ENCODE measurements at places on chromosomes 3 and 15.

DNA sequence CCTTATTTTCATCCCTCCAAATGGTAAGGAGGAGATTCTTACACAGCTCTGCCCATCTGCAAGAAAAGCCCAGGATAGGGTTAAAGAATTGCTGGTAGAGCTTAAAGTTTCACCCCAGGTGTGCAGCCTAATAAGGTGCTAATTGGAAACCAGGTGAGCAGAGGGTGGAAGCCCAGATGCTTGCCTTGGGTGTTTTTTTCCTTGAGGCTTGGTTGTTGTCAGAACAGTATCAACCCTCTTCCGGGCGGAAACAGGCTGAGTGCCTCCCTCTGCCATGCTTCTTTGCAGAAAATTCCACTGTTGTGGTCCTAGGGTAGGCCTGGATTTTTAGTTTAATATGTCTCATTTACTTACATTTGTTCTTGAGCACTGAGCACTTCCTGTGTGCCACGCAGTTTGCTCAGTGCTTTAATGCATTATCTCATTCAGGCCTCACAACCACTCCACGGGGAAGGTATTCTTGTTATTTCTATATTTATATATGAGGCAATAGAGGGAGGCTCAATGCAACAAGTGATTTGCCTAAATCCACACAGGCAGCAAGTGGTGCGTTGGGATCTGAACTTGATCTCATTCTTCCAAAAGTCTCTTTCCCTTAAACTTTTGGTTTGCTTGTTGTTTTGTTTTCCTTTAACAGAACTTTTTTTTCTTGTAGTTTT lies 115.0 kb upstream of the LRIG1 start:
- DNase-seq = no peak

- DNase-seq = no peak
Measured at GRCh38 chr3:194023501-194024280, 112.3 kb upstream of the HES1 start.

DNA sequence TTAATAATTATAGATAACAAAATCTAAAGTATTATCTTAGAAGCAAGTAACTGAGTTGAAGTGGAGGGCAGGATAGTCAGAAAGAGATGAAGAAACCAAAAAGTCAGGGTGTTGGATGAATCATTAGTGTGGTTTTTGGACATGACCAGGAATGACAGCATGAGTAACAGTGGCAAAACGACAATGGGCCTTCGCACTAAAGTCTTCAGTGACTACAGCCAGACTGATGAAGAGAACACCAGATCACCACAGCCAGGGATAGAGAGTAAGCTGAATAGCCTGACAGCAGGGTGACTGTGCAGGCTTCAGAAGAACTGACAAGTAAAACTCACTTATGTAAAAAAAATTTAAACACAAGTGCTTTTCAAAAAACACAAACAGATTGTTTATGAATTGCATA lies 96.0 kb upstream of the MELTF start:
- no peak for DNase-seq

GRCh38 chr15:77966540-77967234 lies 110.8 kb downstream of the TBC1D2B start:
- no peak for DNase-seq

GRCh38 chr3:102034639-102035451 lies 185.5 kb downstream of the NFKBIZ start:
- no peak for DNase-seq

DNA sequence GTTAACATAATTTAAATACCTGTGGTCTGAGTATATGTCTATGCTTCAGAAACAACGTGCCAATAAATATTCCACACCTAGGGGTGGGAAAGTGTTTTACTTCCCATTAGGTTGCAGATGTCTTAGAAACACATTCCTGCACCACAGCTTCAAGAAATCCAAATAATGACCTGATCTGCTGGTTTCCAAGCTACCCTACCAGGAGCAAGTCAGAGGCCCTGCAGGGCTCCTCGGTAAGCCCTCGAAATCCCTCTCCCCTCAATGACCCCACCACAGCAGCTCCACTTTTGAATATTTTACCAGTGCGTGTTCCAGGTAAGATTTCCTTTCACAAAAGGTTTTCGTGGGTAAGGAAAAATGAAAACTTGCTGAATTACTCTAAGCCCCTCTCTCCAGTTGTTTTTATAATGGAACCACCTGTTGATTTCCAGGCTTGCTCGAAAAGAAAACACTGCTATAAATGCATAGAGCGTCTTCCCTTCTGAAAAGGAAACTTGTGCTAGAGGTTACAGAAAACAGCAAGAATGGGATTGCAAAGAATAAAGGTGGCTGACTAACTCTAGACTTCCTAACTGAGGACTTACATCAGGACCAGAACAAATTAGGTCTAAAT lies 12.6 kb downstream of the IL12A start:
- no peak for DNase-seq

DNA sequence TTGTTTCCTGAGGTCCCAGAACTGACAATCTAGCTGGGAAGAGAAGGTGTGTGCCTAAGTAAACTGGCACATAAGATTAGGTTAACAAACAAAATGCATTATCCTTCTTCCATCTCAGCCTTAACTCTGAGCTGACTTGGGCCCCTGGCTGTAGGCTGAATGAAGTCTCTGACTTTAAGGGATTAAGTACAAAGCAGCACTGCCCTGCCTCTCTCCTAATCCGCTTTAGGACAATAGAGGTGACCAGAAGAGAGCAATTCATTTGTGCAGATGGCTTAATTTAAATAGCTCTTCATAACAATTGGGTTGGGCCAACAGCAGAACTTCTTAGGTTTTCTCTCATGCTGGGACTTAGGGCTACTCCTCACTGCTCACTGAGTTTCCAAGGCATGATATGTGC lies 181.6 kb upstream of the SOX14 start:
- no peak for DNase-seq

DNA sequence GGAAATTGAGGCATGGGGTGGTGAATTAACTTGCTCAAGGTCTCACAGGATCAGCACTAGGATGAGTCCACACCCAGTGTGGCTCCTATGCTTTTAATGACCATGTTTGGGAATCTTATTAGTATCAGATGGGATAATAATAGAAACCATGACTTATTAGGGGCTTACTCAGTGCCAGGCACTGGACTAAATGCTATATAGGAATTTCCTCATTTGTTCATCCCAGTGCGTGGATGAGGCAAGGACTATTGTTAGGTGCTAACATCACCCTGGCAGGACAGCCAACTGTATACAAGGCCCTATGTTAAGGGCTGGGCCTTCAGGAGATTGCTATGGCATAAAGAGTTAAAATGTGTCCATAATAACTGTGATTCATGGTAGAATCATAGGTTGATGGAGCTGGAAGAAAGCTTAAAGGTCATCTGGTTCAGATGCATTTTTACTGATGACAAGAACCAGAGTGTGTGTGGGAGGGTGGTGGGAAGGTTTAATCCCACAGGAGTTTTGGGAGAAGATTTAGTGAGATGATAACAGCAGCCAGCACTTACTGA lies 4.7 kb upstream of the FEM1B start:
- no peak for DNase-seq

- no peak for DNase-seq
Measured at GRCh38 chr3:33314993-33315392, 37.8 kb downstream of the FBXL2 start.

GRCh38 chr15:92170897-92171296 lies 222.8 kb upstream of the ST8SIA2 start:
- no peak for DNase-seq

DNA sequence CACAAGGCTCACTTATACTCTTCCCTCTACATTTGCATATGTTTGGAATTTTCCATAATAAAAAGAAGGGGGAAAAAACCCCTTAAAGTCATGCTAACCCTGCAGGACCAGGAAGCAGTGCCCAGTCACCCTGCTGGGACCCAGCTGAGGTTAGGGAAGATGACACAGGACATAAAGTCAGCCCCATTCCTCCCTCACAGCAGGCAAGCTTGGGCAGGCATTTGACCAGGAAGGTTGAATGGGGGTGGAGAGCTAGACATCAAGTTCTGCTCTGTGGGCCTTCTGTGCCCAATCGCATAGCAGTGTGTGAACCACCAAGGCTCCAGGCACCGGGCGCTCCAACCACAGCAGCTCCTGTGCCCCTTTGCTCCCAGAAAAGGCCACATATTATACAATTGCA lies 7.1 kb upstream of the HDAC11 start:
- no peak for DNase-seq

- no peak for DNase-seq
Measured at GRCh38 chr3:120344349-120344748, 4.8 kb downstream of the LRRC58 start.

- DNase-seq = no peak
Measured at GRCh38 chr3:135930255-135930654, 35.3 kb upstream of the PPP2R3A start.

- DNase-seq = no peak
Measured at GRCh38 chr15:25710184-25710583, 152.9 kb downstream of the ATP10A start.

DNA sequence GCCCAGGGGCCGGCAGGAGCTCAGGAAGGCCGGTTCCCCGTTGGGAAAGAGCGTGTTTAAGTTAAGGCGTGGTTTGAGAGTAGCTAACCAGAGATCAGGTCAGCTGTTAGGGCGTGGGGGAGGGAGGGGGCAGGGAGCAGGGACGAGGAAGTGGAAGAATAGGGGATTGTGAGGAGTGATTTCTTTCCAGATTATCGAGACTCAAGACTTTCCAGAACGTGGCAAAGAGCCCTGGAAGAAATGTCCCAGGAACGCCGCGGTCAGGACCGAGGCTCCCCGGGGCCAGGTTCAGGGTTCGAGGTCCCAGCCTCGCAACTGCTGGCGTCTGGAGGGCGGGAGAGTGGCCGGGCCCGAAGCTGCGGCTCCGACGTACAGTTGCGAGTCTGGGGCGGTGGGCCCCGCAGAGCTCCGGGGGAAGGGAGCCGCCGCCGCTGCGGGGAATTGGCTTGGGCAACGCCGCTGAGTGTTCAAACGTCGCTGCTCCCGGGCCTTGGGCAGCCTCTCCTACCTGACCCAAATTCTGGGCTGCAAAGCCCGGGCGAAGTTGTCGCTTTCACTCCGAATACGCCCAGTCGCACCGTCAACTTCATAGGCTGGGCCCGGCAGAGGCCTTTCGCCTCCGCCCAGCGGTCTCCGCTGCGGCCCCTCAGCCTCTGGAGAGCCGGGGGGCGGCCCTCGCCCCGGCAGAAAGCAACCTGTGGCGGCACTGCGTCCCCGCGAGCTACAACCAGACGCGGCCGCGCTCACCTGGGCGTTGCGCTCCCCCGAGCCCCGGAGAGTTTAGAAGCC lies 9.5 kb downstream of the ISL2 start:
- no peak for DNase-seq

GRCh38 chr15:84715441-84716035 lies 401 bp downstream of the SEC11A start:
- DNase-seq = no peak

- DNase-seq = no peak
Measured at GRCh38 chr3:37580237-37580636, 281.4 kb upstream of the CTDSPL start.

GRCh38 chr3:160616716-160617115 lies 51.3 kb upstream of the KPNA4 start:
- no peak for DNase-seq

GRCh38 chr3:49805367-49805782 lies 2.3 kb downstream of the INKA1 start:
- DNase-seq = no peak

DNA sequence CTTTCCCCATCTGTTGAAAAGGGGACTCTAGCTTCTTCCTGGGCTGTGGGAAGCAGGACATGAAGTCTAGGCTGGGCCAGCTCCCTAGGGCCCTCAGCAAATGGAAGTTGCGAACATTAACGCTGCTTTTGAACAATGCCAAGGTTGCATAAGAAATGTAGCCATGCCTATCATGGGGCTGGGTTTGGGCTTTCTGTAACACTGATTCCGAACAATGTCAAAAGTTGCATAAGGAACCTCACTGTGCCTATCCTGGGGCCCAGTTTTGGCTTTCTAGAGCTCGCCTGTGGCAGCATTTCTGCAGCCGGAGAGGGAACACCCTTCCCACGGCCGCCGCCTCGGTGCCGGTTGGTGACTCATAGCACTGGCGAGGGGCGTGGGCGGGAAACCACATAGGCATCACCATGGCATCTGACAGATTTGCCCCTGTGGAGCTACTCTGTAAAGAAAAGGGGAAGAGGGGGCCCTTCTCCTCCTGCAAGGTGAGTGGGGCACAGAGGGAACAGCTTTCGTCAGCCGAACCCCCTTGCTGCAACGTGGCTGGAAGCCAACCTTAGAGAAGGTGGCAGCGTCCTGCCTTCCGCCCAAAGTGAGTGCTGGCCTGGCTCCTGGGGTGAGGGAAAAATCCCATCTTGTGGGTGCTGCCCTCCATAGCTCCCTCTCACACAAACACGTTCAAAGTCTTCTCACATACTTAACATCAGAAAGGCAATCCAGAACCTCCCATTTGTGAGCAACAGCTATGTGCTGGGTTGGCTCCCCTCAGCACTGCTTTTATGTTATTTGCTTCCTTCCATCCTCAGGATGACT lies 46.6 kb upstream of the ATP2B2 start:
- DNase-seq = no peak

GRCh38 chr3:30356866-30357753 lies 249.3 kb upstream of the TGFBR2 start:
- DNase-seq = no peak

GRCh38 chr15:69367236-69367635 lies 46.9 kb upstream of the KIF23 start:
- DNase-seq = no peak

GRCh38 chr3:45603226-45603625 lies 8.7 kb downstream of the LIMD1 start:
- DNase-seq = no peak

DNA sequence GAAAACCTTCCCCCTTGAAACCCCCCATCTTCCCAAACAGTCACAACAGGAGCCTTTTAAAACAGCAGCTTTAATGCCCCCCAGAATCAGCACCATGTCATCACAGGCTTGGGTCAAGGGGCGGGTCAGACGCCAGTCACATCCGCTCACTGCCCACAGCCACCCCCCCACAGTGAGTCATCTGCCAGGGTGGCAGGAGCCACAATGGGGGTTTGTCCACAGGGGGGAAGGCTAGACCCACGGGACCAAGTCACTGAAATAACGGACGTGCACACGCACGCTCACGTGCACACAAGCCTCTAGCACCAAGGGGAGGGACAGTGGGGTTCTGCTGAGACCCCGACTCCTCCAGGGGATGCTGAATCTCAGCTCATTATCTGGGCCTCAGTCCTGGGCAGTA lies 441 bp upstream of the UCN2 start:
- DNase-seq = no peak

- DNase-seq = no peak
Measured at GRCh38 chr3:58059349-58060321, 51.4 kb downstream of the FLNB start.

DNA sequence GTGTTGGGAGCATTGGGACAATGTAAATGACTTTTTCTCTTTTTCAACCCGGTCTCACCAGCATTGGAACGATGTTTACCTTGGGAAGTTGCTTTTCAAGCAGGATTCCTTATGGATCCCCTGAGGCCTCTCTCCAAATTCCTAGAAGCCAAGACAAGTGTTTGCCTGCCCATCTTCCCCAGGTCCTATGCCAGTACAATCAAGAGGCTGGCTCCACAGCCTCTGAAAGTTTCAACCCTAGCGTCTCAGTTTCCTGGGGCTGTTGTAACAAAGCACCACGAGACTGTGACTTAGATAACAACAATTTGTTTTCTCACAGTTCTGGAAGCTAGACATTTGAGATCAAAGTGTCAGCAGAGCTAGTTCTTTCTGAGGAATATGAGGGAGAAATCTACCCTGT lies 347.2 kb upstream of the UMPS start:
- DNase-seq = no peak
